Stimulated activated CD4-positive, alpha-beta T cell treated with anti-CD3 and anti-CD28 coated beads, Interleukin-15, amount 100 ng/mL, for 1 hour (primary cell): ENCODE measurements at places on chromosomes 12 and 14.
A peak's percentile ranks its signal among the peaks of the same experiment; 100 is the strongest.

DNA sequence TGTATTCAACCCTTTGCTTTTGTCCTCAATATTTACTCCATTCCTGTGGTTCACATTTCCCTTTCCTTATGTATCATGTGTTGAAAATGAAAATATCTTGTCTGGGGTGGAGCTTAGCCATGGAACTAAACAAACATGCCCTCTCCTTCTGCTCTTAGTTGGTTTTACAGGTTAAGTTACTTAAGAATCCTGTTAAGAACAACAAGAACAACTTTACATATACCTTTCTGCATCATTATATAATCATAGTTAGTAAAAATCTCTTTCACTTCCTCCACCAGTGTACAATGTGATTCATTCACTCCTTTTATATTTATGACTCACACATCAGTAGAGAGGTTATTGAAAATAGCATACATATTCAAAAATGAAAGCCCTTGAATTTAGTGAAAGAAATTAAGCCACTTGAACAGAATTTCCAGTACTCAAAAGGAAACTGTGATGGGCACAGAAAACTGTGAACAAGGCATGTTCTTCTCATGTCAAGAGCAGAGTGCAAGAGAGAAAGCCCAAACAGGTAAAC, 307.7 kb downstream of the CCDC91 start:
- DNase-seq: no peak

GRCh38 chr12:119683816-119684215, 15.9 kb downstream of the PRKAB1 start:
- DNase-seq: no peak

GRCh38 chr14:21840765-21841164, 167.1 kb upstream of the OR4E1 start:
- DNase-seq: no peak

GRCh38 chr12:101967506-101967905, 90.1 kb downstream of the DRAM1 start:
- DNase-seq: no peak

DNA sequence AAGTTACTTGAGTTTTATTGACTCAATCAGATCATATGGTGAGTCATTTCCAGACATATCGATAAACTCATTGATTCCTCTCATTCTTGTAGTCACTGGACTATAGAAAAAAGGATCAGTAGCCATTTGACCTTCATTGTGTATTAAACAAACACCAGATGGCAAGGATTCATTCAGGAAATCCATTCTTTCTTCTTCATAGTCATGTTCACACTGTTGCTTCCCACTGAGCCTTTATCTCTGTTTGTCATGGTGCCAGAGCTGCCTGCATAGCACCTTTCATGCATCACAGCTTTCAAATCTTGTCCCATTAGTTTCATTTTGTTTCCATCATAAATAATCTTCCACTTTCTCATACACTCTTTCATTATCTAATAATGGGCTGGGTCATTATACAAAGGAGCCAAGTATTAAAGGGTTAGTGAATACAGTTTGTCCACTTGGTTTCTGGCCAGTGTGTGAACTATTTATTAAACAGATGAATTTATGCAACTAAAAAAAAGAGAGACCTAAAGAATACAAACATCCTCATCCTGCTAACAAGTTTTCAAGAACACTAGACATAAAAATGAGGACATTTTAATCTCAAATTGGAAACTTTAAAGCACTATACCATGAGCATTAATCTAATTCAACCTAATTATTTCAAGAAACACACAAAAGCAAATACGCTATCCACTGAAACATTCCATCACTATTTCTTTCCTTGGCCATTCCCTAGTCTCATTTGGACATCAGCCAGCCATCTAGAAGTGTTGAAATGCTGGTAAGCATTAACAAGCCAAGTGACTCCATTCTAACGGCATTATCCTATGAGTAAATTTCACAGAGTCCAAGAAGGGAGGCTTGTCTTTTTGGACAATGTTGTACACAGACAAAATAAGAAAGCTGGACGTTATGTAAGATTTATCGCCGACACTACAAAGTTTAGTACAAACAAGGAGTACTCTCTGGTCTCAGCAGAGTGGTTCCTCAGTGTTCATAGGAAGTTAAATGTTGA, 476.5 kb downstream of the FOXG1 start:
- no peak for DNase-seq

- DNase-seq: no peak
These were observed 1.0 kb upstream of the KDM2B start for GRCh38 chr12:121581686-121582429.

GRCh38 chr12:59583003-59583712, 12.7 kb upstream of the SLC16A7 start:
- DNase-seq: no peak

DNA sequence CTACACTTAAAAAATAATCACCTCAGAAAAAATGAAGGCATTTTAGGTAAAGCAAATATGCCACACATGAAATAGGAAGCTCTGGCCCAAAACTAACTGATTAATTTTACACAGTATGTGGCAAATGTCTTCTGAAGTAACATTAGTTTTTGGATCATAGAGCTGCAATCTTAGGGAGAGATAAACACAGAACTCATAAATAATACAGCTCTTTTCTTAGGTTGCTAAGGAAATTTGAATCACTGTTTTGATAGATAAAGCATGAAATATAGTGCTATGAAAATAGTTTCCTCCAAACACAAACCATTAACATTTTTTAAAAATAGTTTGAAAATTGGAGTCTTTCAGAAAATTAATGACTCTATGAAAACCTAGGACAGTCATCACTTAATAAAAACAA, 15.0 kb downstream of the RASSF9 start:
- no peak for DNase-seq

DNA sequence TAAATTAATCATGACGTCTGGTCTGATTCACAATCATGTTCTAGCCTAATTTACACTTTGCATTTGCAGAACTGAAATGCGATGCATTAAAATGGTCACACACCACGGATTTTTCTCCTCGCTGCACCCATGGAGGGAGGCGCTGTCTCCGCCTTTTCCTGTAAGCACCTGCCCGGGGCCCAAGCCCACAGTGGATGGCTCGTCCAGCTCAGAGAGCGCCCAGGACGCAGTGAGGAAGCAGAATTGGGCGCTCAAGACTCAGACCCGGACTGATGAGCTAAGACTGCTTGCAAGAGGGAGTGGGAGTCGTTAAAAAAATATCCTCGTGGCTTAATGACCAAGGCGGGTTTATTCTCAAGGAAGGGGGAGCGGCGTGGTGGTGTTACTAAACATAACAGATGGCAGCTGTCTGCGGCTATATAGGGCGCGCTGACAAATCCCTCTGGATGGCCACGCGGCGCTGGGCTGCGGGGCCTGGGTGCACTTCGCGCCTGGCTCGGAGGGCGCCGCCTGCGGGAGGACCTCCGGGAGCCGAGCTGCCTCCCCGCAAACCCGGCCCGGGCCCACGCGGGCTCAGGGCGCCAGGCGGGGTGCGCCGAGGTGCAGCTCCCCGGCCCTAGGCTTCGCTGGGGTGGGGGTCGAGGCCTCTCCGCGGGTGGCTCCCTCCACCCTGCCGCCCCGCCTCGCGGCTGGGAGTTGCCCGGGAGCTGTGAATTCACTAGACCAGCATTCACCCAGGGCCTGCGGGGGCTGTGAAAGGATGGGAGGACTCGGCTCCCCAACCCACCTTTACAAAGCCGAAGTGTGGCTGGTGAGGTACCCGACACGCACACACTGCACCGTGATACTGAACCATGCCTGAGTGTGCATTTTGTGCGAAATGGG, 78.7 kb downstream of the PPM1A start:
- no peak for DNase-seq

- no peak for DNase-seq
These were observed 493.8 kb downstream of the NPAS3 start for GRCh38 chr14:33432407-33433023.

DNA sequence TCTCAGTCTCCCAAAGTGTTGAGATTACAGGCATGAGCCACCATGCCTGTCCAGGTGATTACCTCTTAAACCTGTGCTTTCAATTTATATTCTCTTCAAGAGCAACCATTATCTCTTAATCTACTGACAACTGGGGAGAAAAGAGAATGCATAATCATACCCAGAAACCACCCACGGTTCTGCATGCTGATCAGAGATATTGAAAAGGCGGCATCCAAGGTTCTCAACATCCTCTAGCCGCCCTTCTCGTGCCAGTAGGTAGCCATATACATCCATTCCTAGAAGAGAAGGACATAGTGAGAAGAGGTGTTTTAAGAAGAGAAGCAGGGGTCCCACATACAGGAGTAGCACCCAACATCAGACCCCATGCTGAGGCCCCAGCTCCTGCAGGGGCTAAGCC, 20.8 kb downstream of the ANAPC7 start:
- no peak for DNase-seq

- peak; percentile 70 for DNase-seq
These were observed 5.1 kb upstream of the ZNF839 start for GRCh38 chr14:102314242-102315011.

GRCh38 chr14:54025661-54026060, 69.0 kb upstream of the BMP4 start:
- no peak for DNase-seq

DNA sequence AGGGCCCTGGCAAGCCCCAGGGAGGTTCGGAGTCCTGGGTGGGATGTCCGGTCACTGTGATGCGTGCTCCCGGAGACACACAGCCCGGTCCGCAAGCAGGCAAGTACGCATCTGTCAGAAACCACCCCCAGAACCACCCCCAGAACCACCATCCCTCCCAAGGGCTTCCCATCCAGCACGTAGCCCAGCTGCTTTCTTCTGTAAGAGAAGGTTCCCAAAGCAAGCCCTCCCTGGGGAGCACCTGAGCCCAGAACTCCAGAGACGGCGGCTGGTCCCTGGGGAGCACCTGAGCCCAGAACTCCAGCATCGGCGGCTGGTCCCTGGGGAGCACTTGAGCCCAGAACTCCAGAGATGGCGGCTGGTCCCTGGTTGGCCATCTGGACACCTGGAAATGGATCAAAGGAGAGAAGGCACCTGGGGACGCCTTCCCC, 2.6 kb upstream of the FBRSL1 start:
- no peak for DNase-seq

DNA sequence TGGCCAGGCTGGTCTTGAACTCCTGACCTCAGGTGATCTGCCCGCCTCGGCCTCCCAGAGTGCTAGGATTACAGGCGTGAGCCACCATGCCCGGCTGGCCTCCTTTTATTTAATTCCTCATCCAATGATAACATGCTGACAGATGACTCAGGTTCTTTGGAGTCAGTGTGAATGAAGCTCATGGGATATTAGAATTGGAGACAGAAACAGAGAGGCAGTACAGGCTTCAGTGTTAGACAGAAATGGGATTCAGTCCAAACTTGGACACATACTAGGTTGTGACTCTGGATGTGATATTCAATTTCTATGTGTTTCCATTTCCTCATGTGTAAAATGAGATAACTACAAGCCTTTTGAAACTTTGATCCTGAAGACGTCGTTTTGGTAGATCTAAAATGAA, 47.3 kb downstream of the PDE3A start:
- no peak for DNase-seq

DNA sequence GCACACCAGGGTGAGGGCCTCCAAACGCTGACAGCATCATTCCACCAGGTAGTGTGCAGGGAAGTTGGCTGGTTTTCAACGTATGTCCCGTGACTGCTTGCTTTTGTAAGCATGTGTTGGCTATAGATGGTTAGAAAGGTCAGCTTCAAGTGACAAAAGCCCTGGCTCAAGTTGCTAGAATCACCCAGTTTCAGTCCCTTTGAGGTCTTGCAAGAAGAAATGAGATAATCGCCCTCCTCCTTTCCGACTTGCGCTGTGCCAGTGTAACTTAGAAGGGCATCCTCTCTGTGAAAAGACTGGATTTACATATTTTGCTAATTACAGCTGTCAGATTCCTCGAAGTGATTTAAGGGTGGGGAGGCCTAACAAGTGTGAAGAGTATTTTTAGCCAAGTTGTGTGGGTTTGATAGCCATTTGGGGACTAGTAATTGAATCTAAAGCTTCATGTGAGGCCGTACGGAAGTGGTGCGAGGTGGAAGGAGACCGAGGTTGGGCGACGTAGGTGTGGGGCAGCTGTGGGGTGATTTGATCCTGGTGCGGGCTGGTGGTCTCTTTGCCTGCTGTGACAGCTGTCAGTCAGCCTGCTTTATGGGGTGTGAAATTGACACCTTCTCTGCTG, 94.7 kb downstream of the CHST11 start:
- no peak for DNase-seq

DNA sequence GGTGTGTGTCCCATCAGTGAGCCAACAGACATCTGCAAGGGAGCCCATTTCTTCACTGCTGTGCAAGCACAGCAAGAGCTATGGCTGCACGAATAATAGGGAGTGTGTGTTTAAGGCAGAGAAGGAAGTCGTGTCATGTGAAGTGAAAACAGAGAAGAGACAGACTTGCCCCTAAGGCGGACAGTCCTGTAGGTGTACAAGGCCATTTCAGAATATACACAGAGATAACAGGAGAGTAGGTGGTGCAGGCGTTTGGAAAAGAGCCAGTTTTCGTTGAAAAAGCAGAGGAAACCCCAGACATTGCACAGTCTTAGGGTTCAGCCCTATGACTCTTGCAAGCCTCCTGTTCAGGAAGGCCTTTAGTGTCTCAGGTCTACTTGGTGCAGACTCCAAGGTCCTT, 46.3 kb upstream of the RNU6-8 start:
- no peak for DNase-seq

GRCh38 chr14:102768223-102769048, 8.8 kb upstream of the TRAF3 start:
- DNase-seq: no peak

GRCh38 chr12:108806346-108806745, 51.0 kb downstream of the SSH1 start:
- DNase-seq: no peak

DNA sequence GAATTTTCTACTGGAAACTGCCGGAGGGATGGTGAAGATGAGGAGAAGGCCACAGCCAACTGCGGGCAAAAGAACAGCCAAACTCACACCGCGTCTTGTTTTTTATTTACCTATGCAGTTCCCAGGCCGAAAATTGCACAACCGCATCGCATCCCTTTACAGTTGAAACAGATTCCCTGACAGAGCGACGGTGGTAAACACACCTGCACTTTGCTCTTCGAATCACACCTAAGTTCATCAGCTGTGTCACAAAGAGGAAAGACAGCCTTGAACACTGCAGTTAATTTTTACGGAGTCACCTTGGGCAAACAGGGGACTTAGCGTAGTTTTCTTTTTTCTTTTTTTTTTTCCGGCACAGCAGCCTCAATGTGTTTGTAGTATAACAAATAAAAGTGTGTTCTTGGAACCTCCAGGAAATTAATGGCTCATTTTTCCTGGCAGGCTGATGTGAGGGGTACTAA, 272.0 kb upstream of the DIO3 start:
- no peak for DNase-seq

GRCh38 chr12:30219047-30219446, 435.3 kb upstream of the TMTC1 start:
- no peak for DNase-seq

DNA sequence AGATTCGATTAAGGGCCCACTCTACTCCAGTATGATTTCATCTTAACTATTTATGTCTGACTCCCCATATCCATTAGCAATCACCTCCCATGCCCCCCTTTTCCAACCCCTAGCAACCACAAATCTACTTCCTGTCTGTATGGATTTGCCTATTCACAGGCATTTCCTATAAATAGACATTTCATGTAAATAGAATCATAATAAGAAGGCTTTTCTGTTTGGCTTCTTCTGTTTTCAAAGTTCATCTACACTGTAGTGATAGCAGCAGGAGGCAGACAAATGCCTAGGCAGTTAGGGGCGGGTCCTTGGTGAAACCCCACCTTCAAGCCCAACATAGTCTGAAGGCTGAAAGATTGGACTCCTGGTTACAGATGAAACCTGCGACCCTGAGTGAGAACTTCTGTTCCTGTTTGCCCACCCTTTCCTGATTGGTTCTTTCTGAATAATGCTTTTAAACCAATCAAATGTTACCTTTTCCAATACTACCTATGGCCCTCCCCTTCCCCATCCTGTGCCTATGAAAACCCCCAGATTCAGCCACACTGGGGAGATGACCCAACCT, 62.1 kb upstream of the HECTD1 start:
- no peak for DNase-seq

- no peak for DNase-seq
These were observed 59.5 kb downstream of the DHRS2 start for GRCh38 chr14:23695664-23695999.
